ENCODE measurements at places on chromosomes 5 and 9.

DNA sequence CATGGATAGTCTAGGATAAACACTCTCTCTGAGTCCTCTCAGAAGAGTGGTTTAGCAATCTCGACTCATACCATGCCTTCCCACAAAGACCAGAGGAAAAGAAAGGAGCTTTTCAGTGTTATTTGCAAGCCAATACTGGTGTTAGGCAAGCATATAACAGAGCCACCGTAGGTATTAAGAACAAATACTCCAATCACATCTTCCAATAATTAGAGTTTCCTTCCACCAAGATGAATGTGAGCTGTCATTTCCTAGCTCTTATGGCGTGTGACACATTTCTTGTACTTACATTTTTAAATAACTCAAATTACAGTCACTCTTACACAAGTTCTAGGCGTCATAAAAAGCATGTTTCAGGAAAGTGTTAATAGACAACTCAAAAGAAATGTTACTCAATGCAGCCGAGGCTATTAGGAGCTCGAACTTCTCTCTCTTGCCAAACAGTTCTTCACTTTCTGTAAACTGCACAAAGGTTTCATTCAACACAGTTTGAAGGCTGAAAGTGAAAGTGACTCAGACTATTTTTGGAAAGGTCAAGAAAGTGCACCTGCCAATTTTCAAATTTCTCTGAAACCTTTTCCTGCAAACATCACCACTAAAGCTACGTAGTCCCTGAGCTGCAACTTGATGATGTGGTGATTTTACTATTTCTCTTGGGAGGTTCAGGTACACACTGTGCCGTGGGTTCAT, 153.8 kb downstream of the AUH start:
- H3K36me3 ChIP-seq = peaks cover 18% of the 10 kb centered on the region
- H3K4me1 ChIP-seq = peaks cover 67% of the 10 kb centered on the region
- H3K4me3 ChIP-seq = peak overlapping the region; percentile 76
- no peaks in the 10 kb centered on the region for H3K27me3 ChIP-seq
- peak overlapping the region; percentile 82 for H3K27ac ChIP-seq
- DNase-seq = no peak

- no peaks in the 10 kb centered on the region for H3K4me1 ChIP-seq
- H3K27me3 ChIP-seq = no peaks in the 10 kb centered on the region
- peaks cover 14% of the 10 kb centered on the region for H3K36me3 ChIP-seq
- H3K4me3 ChIP-seq = no peak overlapping the region
- no peak overlapping the region for H3K27ac ChIP-seq
- no peak for DNase-seq
Measured at GRCh38 chr9:91312717-91313325, 48.9 kb downstream of the AUH start.

DNA sequence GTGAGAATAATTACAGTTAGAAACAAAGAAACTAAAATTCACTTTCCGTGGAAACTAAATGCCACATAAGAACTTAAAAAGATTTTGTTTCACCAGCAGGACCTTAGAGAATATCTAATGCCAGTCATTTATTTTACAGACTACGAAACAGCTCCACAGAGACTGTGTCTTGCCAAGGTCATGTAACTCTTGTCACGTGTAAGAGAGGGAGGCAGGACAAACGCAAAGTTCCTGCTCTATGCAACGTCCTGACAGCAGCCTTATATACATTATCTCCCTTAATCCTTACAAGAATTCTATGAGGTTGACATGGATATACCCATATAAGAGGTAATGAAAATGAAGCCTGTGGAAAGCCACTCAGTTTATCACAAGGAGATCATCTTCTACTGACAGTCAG, 39.4 kb downstream of the CTNNAL1 start:
- no peak for DNase-seq
- H3K4me3 ChIP-seq = no peak overlapping the region
- H3K27ac ChIP-seq = no peak overlapping the region
- no peaks in the 10 kb centered on the region for H3K27me3 ChIP-seq

DNA sequence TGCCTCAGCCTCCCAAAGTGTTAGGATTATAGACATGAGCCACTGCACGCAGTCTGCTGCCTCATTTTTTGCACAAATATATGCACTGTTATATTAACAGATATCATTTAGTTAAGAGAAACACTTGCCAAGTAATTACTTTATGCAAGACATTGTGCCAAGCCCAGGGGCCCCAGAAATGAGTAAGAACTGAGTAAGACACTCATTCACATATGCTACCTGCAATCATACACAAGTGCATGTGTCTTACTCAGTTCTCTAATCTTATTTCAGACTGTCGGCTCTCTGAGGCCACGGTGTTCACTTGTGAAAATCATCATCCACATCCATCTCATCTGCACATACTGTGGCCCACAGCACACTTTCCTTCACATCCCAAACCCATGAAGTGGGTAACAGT, 16.0 kb downstream of the TRAF1 start:
- H3K27ac ChIP-seq = peak overlapping the region; percentile 63
- DNase-seq = no peak
- peaks cover 66% of the 10 kb centered on the region for H3K4me1 ChIP-seq
- H3K36me3 ChIP-seq = peaks cover 43% of the 10 kb centered on the region
- peak overlapping the region; percentile 36 for H3K4me3 ChIP-seq

- no peak for DNase-seq
- no peak overlapping the region for H3K4me3 ChIP-seq
Measured at GRCh38 chr9:71108937-71109336, 12.5 kb downstream of the TRPM3 start.

- H3K36me3 ChIP-seq = peaks cover 4% of the 10 kb centered on the region
- no peak for DNase-seq
- peaks cover 11% of the 10 kb centered on the region for H3K27me3 ChIP-seq
- no peaks in the 10 kb centered on the region for H3K4me1 ChIP-seq
Measured at GRCh38 chr5:98750693-98751092, 22.8 kb upstream of the RGMB start.

GRCh38 chr5:127260686-127261085, 29.9 kb upstream of the MEGF10 start:
- no peak for DNase-seq
- no peaks in the 10 kb centered on the region for H3K36me3 ChIP-seq
- H3K27ac ChIP-seq = no peak overlapping the region
- no peak overlapping the region for H3K4me3 ChIP-seq
- H3K4me1 ChIP-seq = no peaks in the 10 kb centered on the region

- H3K4me1 ChIP-seq = no peaks in the 10 kb centered on the region
- peaks cover under 1% of the 10 kb centered on the region for H3K36me3 ChIP-seq
- no peak overlapping the region for H3K4me3 ChIP-seq
- no peak for DNase-seq
Measured at GRCh38 chr5:96751203-96752169, 56.3 kb downstream of the ERAP1 start.

GRCh38 chr9:93127395-93127911, 6.6 kb downstream of the NINJ1 start:
- no peaks in the 10 kb centered on the region for H3K36me3 ChIP-seq
- H3K27me3 ChIP-seq = no peaks in the 10 kb centered on the region
- peak; percentile 60 for DNase-seq
- H3K4me1 ChIP-seq = peaks cover 16% of the 10 kb centered on the region

- H3K4me1 ChIP-seq = no peaks in the 10 kb centered on the region
- H3K27ac ChIP-seq = no peak overlapping the region
- H3K27me3 ChIP-seq = no peaks in the 10 kb centered on the region
- DNase-seq = no peak
Measured at GRCh38 chr5:20572614-20573013, 584.6 kb upstream of the CDH18 start.
